ENCODE measurements at places on chromosomes 13 and 19.

DNA sequence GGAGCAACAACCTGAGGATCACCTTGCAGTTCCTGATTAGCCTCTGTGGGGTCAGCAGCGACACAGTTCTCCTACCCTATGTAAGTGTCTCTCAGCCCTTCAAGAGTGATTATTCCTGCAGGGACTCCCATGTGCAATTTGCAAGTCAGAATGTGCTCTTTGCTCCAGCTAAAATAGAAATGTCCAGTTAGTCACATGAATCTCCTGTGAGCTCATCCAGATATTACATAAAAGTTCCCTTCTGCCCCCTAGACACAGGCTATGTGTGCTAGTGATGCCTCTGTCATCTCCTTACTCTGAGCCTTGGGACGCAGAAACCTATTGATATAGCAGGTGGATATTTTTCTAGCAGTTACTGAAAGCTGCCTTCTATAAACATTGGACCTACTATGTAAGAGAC is 105.5 kb downstream of the ZAR1L start:
- no peak for DNase-seq

GRCh38 chr13:79880818-79881217 is 399.9 kb downstream of the NDFIP2 start:
- DNase-seq: no peak

- DNase-seq: no peak
Observed at GRCh38 chr19:29446361-29446760, 79.4 kb upstream of the VSTM2B start.

GRCh38 chr19:38550376-38550775 is 67.4 kb downstream of the MAP4K1 start:
- no peak for DNase-seq

DNA sequence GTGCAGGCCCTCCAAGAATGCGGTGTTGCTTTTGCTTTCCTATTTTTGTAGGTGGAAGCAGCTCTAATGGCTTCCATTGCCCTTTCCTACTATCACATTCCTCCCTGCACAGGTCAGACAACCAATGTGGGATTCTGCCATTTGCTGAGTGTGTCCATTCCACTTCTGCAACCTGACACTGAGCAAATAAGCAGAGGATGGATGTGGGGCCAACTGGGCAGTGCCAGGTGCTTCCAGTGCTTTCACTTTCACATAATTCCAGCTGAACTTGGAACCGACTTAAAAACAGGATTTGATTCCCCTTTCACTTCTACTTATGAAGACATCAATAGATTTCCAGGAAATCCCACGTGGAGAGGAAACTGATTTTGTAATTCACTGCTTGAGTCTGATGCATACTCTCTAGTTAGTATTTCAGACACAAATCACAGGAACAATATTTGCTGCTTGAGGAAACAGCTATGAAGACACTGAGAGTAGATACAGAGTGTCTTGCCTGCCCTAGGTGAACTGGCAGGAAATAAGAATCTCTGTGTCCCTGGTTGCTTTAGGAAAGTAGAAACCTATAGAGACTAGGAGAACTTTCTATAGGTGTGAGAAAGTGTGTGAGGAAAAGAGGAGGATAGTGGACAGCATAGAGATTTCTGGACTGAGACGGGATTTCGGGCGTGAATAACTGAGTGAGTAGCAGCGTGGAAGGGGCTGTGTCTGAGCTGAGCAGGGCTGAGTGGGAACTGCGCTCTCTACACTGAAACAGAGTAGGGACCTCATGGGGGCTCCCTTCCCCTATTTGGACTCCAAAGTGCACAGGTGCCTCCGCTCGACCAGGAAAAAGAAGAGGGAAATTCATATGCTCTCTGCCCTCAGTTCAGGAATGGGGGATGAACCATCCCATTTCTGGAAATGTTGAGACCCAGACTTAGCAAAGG is 22.5 kb downstream of the LGALS16 start:
- peak; percentile 77 for DNase-seq

- DNase-seq: no peak
Observed at GRCh38 chr13:73943137-73943964, 190.9 kb downstream of the KLF12 start.

GRCh38 chr19:31992750-31993149 is 352.7 kb upstream of the ZNF507 start:
- no peak for DNase-seq

GRCh38 chr19:4358709-4359626 is 15.6 kb downstream of the MPND start:
- no peak for DNase-seq

DNA sequence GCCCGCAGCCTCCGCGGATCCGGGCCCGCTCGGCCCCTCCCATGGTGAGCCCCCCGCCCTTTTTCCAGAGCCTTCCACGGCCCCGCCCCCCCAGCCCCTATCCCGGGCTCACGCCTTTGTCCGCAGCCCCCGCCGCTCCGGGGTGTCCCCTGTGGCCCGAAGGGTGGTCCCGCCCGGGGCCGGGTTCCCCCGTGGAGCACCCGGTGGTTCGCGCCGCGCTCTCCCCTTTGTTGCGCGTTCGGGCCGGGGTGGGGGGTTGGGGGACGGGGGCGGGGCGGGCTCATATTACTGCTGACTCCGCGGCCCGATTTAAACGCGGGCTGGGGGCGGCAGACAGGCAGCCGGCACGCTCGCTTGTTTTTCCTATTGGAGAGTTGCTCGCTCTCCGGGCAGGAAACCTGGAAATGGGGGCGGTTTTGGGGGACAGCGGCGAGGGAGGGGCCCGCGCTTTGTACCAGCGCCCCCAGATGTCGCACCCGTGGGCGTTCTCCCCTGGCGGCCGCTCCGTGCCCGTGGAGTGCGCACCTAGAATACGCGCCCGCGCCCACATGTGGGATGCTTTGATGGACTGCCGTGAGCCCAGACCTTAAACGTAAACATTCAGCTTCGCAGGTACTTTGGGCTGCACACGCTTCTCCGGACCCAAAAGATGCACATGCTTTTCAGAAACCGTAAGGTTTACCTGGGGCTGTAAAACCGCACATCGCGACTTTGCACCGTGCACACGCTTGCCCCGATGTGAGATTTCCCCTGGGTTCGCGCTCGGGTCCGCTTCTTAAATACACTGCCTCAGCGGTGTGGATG is 699 bp downstream of the PTOV1 start:
- DNase-seq: no peak

GRCh38 chr13:49791315-49791710 is 1.2 kb downstream of the KPNA3 start:
- DNase-seq: no peak

DNA sequence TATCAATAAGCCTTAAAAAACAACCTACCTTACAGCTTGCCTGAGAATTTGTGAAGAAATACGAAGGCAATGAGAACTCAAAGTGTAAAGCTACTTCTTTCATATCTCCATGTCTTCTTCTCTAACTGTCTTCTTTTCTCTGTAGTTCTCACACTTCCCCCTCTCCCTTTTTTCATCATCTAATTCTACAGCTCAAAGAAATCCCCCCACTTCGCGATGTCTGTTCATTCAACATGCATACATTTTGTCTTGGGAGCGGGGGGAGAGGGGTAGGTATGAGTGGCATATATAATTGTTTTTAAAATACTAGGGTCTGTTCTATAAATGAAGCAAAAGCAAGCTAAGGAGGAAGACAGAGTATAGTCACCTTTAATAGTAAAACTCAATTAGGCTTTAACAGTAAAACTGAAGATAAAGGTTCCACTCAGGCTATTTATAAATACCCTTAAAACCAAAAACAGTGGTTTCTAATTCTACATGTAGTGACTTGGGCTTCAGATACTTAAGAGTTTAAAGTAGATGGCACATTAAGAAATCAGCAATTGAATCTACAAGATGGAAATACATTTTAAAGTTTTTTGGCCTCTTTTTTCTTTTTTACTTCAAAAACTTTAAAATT is 106.9 kb downstream of the KLF12 start:
- DNase-seq: no peak

Measured in H4 (cell line).